ENCODE measurements at places on chromosomes 6 and 20.

DNA sequence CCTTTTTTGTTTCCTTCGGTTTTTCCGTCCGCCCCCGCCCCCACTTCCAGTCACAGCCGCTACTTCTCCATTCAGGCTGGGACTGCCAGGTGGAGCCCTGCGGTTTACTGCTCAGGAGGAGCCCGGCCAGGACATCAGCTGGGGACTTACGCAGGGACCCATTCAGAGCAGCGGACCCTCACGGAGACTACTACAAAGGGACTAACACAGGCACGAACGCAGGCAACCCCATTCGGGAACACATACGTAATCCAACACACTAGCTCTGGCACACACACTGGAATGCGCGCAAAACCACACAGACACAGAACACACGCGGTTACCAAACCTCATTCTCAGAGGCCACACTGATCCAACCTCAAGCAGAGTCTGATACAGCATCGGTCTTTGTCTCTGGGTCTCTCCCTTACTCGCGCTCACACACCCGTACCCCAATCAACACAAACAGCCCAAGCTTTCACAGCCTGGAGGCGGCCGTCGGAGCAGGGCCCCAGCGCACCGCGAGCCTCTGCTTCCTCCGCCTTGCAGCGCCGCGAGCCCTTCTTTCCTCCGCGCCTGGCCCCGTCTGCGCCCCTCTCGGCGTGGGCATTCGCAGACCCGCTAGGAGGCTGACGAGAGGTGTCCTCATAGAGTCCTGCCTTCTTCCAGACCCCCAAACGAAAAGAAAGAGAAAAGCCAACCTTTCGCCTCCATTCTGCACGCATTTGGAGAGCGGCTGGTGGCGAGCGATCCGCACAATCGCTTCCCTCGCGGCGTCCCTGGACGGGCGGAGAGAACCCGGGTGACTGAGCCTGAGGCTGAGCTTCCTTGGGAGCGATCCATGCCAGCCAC is 1.1 kb upstream of the SLC32A1 start:
- DNase-seq, result no peak

DNA sequence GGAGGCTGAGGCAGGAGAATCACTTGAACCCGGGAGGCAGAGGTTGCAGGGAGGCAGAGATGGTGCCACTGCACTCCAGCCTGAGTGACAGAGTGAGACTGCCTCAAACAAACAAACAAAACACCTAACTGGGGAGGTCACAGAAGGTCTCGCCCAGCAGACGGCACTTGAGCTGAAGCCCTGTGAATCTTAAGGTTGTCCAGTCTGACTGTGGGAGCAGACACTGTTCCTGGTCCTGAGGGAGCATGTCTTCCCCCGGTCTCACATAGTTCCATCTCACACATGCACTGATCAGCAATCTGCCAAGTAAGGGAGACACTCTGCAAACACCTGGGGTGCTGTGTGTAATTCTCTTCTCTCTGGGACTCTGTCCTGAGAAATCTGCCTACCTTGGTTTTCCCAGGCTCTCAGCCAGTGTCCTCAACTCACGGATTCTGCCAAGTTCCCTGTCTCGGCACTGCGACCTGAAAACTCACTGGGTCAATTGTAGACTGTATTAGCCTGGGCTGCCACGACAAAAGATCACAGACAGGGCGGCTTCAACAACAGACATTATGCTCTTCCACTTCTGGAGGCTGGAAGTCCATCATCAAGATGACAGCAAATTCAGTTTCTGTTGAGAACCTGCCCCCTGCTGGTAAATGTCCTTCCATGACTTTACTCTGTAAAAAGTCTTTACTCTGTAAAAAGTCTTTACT is 94.3 kb downstream of the JPH2 start:
- DNase-seq, result no peak

DNA sequence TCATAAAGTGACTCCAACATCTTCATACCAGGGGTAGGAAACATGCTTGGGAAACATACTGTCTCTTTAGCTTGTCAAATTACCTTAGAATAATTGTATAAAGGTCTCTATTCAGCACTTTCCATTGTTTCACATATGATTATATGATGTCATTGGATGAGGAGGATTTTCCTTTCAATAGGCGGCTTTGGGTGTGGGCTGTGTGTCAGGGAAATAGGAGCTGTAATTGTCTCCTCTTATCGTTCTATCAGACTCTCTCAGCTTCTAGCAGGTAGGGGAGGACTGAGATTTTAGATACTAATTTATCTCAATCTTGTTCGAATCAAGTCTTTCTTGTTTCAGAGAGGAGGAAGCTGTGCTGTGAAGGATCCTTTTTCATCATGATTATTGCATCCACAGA is 179.4 kb upstream of the OLIG3 start:
- no peak for DNase-seq

DNA sequence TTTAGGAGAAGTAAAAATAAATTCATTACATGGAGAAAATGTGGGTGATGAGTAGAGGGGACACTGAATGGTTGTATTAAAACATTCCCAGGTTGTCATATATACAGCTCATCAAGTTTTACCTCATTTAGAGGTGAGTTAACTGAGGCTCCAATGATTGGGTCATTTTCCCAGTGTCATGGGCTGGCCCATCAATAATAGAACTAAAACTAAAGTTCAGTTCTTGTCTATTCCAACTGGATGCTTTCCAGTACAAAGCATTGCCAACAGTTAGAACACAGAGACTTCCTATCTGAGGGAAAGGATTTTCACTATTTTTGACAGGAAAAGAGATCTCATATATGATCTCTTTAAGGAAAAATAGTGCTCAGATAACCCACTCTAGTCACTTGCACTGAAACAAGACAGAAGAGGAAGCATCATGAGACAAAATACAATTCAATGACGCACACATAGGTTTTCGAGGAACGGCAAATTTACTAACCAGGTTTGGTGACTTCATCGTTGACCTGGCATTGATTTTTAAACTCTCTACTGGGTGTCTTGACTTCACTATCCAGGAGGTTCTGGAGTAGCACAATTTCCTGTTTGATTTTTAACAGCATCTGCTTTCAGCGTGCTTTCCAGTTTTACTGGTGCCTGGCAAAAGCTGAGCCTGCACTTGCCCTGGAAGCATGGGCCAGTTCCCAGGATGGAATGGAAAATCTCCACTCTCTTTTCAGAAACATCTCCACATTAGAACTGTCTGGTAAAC is 195.5 kb upstream of the FBXL4 start:
- no peak for DNase-seq

GRCh38 chr20:45547206-45547770 is at the start of gene EPPIN:
TSS of gene EPPIN (minus strand) at chr20:45547401. CDS start at chr20:45547357, 44 bp downstream.
- no peak for DNase-seq

GRCh38 chr6:90894285-90895130 is 307.6 kb upstream of the MAP3K7 start:
- no peak for DNase-seq

DNA sequence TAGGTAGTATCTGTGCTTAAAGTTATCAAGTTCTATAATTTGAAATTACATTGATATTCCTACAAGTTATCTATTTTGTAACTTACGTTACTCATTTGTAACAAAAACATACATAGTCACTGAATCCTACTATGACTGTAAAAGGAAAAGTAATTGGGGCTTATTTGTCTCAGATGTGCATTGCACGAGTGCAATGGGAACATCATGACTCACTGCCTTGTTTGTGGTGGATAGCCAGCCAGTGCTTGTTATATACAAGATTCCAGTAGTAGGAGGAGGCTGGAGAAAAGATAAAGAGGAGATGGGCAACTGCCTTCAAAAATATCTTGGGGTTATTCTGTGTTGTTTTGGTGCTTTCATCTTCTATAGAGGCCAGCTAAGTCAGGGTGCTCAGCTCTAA is 164.1 kb downstream of the RNF144B start:
- DNase-seq, result no peak

DNA sequence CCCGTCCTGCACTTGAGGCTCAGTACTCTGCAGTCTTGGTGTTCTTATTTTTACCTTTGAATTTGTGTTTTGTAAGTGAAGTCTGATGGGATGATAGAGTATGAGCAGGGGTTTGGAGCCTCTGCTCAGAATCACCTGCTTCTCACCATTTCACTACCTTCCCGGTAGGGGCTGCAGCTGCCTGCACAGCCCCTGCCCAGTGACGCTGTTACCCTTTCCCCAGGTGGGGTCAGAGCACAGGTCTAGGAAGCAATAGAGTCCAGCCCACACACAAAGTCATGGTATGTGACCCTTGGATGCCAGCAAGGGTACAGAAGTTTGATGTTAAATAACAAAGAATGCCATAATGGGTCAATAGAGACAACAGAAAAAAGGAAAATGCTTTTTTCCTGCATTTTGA is 101.8 kb upstream of the TCF21 start:
- DNase-seq, result no peak

DNA sequence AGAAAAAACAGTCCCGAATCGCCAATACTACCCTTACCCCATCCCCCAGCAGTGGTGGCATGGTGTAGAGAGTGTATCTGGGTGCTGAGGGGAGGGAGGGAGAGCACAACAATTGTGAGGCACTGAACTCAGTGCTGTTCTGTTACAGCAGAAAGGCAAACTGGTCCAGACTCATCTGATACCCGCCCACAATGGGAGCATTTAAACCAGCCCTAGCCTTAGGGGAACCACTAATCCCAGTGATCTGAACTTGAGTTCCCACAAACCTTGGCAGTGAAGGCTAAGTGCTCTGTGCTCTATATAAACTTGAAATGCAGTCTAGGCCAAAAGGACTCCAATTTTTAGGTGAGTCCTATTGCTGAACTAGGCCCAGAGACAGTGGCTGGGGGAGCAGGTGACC is 666.4 kb upstream of the PTCHD4 start:
- no peak for DNase-seq

DNA sequence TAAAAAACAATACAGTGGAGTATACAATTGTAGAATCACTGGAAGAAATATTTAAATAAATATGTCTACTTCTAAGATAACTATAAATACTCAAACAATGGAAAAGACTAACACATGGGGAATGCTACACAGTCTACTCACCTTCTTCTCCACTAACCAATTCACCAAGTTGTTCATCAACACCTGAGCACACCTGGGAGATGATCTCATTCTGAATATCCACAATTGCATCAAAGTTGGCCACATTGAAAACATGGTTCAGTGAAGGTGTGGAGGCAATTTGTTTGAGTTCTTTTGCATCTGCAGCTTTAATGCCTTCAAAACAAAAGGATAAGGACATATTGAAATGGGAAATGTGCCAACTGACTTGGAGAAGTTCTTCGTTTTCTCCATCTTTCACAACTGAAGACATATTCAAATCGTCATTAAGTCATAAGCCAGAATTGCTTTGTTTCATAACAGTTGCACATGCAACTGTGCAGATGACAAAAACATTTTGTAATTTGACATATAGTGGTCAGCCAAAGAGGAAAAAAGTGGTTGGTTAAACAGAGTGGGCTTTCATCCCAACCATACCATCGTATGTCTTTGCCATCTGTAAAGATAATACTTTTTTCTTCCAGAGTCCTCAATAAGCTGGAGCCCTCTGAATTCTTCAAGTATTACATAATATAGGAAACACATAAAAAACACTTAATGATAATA is 17.5 kb downstream of the COL12A1 start:
- DNase-seq, result no peak

DNA sequence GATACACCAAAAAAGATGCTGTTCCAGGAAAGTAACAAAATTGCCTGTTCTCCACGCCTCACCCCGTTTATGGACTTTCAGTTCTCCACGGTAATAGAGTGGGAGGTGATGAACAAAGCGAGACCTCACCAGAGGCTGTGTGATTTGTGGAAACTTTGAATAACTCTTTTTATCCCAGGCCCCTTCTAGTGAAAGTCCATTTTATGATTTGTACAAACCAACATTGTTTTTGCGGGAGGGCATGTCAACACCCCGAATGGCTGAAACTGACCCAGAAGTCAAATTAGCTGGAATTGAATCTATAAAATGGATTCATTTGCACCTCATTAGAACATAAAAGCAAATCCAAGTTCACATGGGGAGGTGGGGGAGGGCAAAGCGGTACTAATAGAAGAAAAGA is 517.8 kb downstream of the CDH26 start:
- DNase-seq, result no peak

- DNase-seq, result no peak
Measured at GRCh38 chr6:150254770-150255169, 111.9 kb downstream of the PPP1R14C start.

Data from activated naive CD8-positive, alpha-beta T cell treated with anti-CD3 and anti-CD28 coated beads for 36 hours (primary cell).